Occipital lobe (tissue), 3 donors: ENCODE measurements at places on chromosomes 12 and 14.

GRCh38 chr14:96486705-96487104 lies 15.5 kb upstream of the PAPOLA start:
- no peak for DNase-seq

GRCh38 chr12:11712491-11712890 lies 63.0 kb downstream of the ETV6 start:
- DNase-seq: no peak

DNA sequence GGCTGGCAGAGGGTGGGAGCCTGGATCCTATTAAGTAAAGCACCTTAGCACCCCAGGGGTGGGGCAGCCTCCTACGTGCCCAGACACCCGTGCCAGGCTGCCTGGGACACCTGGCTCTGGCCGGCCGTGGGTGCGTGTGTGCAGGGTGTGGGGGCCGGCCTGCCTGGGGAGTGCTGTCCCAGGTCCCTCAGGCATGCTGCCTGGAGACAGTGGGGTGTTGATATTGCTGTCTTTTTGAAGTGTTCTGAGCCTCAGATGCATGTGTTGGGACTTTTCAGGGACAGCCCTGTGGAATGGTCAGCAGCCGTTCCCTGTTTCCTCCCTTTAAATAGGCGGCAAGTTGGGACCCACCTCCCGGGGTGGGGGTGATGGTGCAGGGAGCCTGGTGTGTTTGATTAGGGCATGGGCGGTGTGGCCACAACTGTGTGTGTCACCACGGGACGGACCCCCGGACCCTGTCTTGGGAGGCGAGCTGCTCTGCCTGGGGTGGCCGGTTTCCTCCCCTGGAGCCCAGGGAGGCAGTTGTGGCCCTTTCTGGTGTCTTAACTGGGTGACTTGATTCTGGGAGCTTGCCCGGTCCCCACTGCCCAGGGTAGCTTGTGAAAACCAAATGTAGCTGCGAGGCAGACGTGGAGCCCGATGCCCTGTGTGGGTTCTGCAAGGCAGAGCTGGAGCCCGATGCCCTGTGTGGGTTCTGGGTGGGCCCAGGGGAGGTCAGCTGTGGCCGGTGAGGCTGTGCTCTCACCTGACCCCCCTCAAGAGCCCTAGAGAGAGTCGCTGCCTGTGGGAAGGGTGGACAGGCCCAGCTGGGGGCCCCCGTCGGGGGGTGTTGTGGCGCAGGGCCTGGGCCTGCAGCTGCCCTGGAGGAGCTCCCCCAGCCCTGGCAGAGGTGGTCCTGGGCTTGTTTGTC lies 8.2 kb downstream of the ULK1 start:
- no peak for DNase-seq

- no peak for DNase-seq
Measured at GRCh38 chr12:102169922-102170621, 27.6 kb downstream of the PMCH start.

DNA sequence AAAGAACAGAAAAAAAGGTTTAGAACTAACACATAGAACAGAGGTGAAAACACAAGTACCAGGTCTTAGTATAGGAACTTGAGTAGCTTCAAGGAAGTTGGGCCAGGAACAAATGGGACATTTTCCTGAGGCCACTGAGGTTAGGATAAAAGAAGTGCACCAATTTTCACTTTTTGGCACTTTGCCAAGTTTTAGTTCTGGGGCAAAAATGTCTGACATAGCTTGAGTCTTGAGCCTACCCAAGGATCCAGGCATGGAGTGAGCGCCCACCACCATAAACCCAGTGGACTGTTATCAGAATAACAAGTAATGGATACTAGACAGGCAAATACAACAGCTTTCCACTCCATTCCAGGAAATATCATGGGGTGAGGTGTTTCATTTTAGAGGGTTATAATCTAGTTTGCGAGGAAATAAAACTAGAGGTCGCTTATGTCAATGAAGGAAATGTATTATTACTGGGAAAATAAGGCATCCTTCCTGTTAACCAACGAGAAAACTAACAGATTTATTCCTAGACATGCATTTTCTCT lies 199.7 kb upstream of the HMGA2 start:
- no peak for DNase-seq

DNA sequence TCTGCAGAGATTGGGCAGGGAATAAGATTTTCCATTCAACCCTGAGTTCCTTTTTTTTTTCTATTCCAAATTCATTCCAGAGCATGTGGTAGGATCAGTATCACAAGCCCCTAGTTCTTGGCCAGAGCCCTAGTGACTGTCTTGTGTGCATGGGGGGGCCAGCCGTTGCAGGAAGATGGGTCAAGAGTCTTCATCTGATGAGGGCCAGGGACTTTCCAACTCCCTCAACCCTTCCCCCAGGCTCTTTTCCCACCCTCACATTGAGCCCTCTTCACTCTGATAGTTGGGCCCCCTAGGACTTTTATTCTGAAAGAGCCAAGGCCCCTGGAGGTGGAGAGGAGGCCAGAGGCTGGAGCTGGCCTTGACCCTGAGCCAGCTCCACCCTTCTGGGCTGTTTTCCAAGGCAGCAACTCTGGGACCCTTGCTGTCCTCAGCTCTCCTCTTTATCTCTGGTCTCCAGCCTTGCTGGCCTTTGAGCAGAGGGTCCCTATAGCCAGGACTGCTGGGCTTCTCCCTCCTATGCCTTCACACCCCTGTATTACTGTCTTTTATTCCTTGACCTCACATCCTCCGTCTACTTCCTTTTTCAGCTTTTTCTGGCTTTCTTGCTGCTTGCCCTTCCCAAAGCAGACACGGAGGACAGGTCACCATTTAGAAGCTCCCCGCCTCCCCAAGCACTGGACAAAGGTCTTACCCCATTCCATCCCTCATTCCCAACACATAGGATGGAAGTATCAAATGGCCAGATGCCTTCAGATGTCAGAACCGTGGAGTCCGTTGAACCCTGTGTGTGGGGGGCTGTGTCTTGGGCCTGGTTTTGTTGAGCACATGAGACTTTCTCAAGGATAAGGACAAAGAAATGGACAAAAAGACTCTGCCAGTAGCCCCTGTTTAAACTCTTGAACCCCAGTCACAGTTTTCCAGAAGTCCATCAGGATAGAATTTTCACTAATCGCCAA lies 5.6 kb downstream of the RBP5 start:
- DNase-seq: no peak

GRCh38 chr12:123840765-123841425 lies 78.8 kb downstream of the DNAH10 start:
- DNase-seq: no peak

DNA sequence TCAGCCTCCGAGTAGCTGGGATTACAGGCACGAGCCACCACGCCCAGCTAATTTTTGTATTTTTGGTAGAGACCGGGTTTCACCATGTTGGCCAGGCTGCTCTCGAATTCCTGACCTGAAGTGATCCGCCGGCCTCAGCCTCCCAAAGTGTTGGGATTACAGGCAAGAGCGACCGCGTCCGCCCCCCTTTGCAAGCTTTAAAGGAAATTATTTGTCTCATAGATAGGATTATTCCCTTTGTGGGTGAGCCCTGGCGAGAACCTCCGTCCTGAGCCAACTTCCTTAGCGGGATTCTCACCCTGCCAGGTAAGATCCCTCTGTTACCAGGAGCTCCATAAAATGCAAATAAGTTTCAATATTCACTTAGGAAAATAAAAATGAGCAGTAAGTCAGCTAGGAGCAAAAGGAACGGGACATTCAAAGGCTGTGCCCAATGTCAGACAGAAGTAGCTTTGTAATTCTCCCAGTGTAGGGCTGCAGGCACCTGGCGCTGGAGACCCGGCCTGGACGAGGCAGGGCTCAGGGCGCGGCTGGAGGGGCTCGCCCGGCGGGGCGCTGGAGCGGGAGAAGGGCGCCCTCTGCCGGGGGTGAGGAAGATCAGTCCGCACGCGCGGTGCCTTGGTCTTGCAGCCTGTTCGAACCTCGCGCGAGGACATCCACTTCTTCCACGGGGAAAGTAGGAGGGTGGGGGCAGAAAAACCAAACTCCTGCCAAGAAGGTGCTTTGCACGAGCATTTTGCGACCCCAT lies 47.2 kb upstream of the PLXNC1 start:
- peak; percentile 51 for DNase-seq

DNA sequence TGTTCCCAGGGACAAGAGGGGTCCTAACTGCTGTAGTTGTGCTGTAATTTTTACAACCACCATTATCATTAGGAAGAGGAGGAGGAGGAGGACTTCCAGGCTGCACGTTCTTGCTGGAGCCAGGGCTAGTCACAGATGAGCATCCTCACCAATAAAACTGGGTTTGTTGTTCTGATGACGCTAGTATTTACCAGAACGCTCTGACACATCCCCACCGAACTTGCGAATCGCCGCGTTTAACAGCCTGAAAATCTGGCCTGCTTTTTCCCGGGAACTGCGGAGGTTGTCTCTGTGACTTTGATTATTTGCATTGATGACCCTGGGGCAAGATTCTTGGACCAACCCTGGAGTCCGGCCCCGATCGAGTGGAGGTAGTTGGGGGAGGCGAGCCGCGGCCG lies 10.2 kb downstream of the TBX5 start:
- no peak for DNase-seq

DNA sequence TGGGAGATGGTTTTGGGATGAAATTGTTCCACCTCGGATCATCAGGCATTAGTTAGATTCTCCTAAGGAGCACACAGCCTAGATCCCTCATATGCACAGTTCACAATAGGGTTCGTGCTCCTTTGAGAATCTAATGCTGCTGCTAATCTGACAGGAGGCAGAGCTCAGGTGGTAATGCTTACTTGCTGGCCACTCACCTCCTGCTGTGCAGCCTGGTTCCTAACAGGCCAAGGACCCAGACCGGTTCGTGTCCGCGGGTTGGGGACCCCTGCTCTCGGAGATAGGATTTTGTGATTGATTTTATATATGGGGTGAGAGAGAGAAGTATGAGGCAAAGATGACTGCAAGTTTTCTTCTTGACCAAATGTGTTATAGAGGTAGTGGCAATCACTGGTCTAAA lies 57.5 kb downstream of the CCDC91 start:
- DNase-seq: no peak

DNA sequence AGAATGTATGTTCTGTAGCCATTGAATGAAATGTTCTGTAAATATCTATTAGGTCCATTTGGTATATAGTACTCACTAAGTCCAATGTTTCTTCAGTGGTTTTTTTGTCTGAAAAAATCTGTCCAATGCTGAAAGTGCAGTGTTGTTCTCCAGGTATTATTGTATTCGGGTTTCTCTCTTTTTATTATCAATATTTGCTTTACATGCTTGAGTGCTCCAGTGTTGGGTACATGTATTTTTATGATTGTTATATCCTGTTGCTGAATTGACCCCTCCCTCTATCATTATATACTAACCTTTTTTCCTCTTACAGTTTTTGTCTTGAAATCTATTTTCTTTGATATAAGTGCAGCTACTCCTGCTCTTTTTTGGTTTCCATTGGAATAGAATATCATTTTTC lies 382.2 kb downstream of the CCER1 start:
- DNase-seq: no peak

GRCh38 chr14:33618361-33619105 lies 332.3 kb downstream of the EGLN3 start:
- no peak for DNase-seq
